Thoracic aorta (tissue), 2 donors: ENCODE measurements at places on chromosomes 12 and 14. TPM values are rescaled to one million over a fixed set of nuclear protein-coding genes. Genes with fewer than 3 reads are reported as not detected.
A peak's percentile ranks its signal among the peaks of the same experiment; 100 is the strongest.

SLC25A47 gene
- not detected for total RNA-seq

KCNJ8 gene
- 8.1 TPM for total RNA-seq

TPH2 gene
- not detected for total RNA-seq

PLEKHG7 gene
- total RNA-seq, result not detected

GRCh38 chr14:67641902-67642749 lies 22.4 kb downstream of the ARG2 start:
- no peaks in the 10 kb centered on the region for H3K4me1 ChIP-seq
- DNase-seq, result no peak
- H3K27ac ChIP-seq, result no peak overlapping the region
- H3K36me3 ChIP-seq, result peaks cover 2% of the 10 kb centered on the region
- H3K4me3 ChIP-seq, result no peak overlapping the region

- no peak overlapping the region for H3K4me3 ChIP-seq
- no peaks in the 10 kb centered on the region for H3K4me1 ChIP-seq
- H3K27ac ChIP-seq, result no peak overlapping the region
- H3K36me3 ChIP-seq, result no peaks in the 10 kb centered on the region
Observed at GRCh38 chr12:111342376-111342775, 26.5 kb downstream of the PHETA1 start.

DNA sequence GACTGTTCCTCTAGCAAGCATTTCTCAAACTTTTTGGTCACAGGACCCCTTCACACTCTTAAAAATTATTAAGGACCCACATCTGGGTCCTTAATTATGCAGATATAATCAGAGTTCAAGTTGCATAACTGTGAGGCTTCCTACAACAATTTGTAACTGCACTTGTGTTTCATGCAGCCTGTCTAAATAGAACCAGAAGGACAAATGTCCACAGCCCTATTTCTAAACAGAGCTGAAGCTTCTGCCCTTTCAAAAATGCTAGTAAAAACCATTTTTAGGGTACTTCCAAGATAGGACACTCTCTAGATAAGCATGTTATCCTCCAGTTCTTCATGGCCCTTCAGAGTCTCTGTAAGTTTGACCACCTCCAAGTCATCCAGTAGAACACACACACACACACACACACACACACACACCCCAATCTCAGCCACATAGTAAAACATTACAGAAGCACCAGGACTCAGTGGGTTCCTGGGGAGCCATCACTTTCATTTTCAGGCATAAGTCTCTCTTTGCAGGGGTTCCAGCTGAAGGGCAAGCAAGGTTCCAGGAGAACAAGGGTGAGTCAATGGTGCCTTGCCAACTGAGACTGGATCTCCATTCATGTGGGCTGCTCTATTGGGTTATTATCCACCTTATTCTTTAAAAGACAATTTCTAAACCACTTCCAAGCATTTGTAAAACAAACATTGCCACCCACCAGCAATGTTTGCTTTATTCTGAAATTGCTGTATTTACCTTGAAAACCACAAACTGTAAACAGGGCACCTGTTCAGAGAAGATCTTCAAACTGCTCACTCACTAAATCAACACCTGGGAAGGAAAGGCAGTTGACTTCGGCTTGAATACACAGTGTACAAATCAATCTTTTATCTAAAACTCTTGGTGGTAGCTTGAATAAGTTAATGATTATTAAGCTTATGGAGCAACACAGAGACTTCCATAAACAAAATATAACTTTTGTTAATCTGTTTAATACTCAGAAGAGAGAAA lies 64.1 kb downstream of the ITPR2 start:
- peaks cover 5% of the 10 kb centered on the region for H3K4me1 ChIP-seq
- H3K27me3 ChIP-seq, result no peaks in the 10 kb centered on the region
- no peak overlapping the region for H3K4me3 ChIP-seq
- H3K36me3 ChIP-seq, result no peaks in the 10 kb centered on the region
- H3K27ac ChIP-seq, result no peak overlapping the region
- no peak for DNase-seq

- H3K27ac ChIP-seq, result no peak overlapping the region
- no peaks in the 10 kb centered on the region for H3K27me3 ChIP-seq
- H3K4me3 ChIP-seq, result peak overlapping the region; percentile 94
Observed at GRCh38 chr14:96797582-96798349, 584 bp downstream of the VRK1 start.

DNA sequence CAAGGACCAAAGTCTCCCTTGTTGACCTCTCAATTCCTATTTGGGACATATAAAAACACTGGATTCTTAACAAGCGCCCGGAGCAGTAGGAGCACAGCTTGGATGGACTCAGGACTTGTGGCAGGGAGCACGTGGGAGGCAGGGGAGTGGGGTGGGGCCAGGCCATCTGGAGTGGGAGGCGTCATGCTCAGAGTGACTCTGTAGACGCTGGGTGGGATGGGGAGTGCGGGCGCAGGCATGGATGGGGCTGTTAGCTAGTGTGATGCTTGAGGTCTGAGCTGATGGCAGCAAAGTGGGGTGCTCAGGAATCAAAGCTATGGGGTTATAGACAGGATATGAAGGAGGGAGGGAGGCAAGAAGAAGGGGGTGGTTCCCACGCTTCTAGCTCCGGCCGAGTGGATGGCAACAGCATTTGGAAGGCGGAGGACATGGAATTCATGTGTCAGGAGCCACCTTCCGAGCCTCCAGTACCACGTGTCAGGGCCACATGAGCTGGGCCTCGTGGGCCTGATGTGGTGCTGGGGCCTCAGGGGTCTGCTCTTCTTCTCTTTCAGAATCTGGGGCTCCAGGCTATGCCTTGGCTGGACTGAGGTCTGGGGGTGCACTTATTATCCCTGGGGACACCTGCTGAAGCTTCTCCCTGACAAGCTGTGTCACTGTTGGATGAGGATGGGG lies 26.2 kb downstream of the MEG3 start:
- H3K27me3 ChIP-seq, result no peaks in the 10 kb centered on the region
- no peak for DNase-seq
- no peaks in the 10 kb centered on the region for H3K4me1 ChIP-seq
- H3K27ac ChIP-seq, result no peak overlapping the region
- H3K36me3 ChIP-seq, result no peaks in the 10 kb centered on the region
- H3K4me3 ChIP-seq, result no peak overlapping the region

GRCh38 chr12:63036216-63036973 lies 101.4 kb upstream of the PPM1H start:
- H3K27me3 ChIP-seq, result no peaks in the 10 kb centered on the region
- no peak overlapping the region for H3K27ac ChIP-seq
- no peak overlapping the region for H3K4me3 ChIP-seq
- no peaks in the 10 kb centered on the region for H3K4me1 ChIP-seq
- H3K36me3 ChIP-seq, result no peaks in the 10 kb centered on the region

DNA sequence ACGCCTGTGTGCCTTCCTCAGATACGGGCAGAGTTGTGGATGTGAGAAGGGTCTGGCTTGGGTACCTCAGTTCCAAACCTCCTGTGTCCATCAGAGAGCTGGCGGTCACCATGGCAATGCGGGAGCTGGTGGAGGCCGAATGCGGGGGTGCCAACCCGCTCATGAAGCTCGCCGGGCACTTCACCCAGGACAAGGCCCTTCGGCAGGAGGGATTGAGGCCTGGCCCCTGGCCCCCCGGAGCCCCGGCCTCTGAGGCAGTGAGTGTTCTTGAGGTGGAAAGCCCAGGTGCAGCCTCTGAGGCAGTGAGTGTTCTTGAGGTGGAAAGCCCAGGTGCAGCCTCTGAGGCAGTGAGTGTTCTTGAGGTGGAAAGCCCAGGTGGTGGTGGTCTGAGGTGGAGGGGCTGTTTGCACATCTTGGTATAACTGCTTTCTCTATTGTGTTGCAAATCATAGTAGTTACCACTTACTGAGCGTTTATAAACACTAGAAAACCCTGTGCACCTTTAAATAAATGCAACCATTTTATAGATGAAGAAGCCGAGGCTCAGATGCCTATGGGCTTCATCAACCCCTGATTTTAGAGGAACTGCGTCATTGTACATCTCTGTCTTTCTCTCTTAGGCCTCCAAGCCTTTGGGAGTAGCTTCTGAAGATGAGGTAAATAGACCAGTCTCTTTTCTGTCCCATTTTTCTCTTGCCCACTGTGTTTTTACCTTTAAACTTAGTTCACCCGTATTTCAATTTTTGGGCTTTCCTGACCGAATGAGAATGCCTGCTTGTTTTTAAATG lies 976 bp downstream of the PEX5 start:
- peaks cover 5% of the 10 kb centered on the region for H3K36me3 ChIP-seq
- peak; percentile 7 for DNase-seq
- H3K4me1 ChIP-seq, result peaks cover 26% of the 10 kb centered on the region

DNA sequence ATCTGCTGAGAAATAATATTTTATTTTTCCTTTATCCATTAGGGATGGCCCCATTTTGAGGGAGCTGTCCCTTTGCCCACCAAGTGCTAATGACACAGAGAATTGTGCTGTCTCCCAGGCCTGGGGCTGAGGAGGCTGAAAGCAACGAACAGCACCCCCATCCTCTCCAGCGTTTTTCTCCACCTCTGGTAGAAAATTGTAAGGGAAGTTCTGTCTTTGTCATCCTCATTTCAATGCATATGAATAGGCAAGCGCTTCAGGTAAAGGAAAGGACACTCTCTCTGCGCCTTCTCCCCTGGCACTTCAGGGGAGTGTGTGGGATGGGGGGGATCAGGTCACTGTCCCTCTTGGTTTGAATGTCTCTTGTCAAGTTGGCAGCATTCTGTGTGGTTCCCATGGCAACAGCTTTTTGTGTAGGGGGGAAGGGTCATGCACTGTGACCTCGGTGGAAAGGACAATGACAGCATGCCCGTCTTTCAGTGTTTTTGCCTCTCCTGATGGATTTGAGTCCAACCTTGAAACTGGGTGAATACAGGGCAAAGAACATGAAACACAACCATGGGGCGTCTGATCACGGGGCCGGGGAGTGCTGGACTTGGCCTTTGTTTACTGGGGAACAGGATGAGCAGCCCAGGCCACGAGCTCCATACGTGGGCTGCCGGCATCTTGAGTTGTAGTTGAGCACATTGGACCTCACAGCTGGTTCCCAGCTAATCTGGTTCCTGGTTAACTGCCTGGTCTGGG lies 230.2 kb downstream of the VRK1 start:
- H3K4me3 ChIP-seq, result no peak overlapping the region
- H3K27me3 ChIP-seq, result no peaks in the 10 kb centered on the region

DNA sequence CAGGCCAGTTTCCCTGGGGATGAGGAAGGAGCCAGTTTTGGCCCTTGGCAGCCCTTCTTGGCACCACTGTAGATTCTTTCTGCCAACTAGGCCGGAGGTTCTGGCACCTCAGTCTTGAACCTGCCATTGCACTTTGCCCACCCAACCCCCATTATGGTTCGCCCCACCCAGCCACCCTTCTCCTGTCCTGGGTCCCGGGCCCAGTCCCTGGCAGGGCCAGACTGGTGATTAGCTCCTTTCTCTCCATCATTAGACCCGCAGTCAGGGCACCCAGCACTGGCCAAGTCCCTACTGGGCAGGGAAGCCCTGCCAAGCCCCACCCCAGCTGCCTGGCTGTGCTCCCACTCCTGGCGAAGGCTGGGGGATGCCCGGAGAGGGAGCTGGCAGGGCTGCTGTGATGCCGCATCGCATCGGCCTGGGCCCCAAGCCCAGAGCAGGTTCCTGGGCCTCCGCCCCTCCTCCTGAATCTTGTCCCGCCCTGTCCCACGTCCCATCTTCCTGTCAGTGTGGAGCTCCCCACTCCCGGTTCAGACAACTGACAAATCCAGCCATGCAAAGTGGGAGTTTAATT lies 9.8 kb downstream of the FAM222A start:
- no peak overlapping the region for H3K4me3 ChIP-seq
- H3K27me3 ChIP-seq, result no peaks in the 10 kb centered on the region
- no peaks in the 10 kb centered on the region for H3K36me3 ChIP-seq
- no peak overlapping the region for H3K27ac ChIP-seq
